Stimulated activated CD4-positive, alpha-beta T cell treated with anti-CD3 and anti-CD28 coated beads, Interleukin-4, amount 100 ng/mL, for 4 hours (primary cell): ENCODE measurements at places on chromosomes 13 and 19.

DNA sequence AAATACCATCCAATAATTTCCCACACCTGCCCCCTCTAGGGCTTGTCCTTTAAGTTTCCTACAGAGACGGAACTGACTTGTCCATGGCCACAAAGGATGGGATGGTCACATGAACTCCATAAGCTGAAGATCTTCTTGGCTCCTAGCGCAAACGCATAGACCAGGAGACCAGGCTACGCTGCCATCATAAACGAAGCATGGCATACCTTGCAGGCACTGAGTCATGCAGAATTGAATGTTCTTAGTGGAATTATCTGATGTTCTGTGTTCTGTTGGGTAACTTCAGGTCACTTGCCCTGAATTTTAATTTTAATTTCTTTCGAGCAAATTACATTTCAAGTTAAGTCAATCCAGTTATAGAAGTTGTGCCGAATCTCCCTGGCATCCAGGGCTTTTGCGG is 96.4 kb upstream of the STARD13 start:
- DNase-seq: no peak

- DNase-seq: no peak
Observed at GRCh38 chr19:39128516-39129079, 3.0 kb downstream of the PAK4 start.

- no peak for DNase-seq
Observed at GRCh38 chr13:101941095-101941783, 460.6 kb downstream of the FGF14 start.

DNA sequence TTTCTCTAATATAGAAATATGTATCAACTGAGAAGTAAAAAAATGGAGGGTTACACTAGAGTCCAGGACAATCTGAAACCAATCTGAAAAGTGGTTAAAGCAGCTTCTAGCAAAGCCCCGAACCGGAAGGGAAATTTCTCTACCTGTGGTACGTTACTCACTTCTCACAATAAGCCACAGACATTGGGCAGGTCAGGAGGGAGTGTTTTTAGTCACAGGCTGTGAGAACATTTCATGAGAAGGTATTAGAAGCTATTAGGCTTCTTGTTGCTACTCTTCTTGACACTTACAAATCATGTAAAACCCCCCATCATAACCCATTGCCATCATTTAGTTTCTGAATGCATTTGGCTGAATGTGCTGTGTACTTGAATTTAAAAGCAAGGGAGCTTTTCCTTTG is 120.9 kb downstream of the NUFIP1 start:
- DNase-seq: no peak

- DNase-seq: no peak
Observed at GRCh38 chr13:41344358-41344757, 33.3 kb downstream of the NAA16 start.

GRCh38 chr13:43441899-43442499 is 344.8 kb downstream of the ENOX1 start:
- no peak for DNase-seq

DNA sequence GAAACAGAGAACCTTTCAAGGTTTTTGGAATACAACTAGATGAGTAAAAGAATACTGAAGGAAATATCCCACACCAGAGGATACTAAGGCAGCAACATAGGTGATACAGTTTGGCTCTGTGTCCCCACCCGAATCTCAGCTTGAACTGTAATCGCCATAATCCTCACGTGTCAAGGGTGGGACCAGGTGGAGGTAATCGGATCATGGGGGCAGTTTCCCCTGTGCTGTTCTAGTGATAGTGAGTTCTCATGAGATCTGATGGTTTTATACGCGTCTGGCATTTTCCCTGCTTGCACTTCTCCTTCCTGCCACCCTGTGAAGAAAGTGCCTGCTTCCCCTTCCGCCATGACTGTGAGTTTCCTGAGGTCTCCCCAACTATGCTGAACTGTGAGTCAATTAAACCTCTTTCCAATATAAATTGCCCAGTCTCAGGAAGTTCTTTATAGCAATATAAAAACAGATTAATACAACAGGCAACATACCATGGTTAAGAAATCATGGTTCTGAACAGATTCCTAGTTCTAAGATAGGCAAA is 97.0 kb downstream of the ABCC4 start:
- no peak for DNase-seq

DNA sequence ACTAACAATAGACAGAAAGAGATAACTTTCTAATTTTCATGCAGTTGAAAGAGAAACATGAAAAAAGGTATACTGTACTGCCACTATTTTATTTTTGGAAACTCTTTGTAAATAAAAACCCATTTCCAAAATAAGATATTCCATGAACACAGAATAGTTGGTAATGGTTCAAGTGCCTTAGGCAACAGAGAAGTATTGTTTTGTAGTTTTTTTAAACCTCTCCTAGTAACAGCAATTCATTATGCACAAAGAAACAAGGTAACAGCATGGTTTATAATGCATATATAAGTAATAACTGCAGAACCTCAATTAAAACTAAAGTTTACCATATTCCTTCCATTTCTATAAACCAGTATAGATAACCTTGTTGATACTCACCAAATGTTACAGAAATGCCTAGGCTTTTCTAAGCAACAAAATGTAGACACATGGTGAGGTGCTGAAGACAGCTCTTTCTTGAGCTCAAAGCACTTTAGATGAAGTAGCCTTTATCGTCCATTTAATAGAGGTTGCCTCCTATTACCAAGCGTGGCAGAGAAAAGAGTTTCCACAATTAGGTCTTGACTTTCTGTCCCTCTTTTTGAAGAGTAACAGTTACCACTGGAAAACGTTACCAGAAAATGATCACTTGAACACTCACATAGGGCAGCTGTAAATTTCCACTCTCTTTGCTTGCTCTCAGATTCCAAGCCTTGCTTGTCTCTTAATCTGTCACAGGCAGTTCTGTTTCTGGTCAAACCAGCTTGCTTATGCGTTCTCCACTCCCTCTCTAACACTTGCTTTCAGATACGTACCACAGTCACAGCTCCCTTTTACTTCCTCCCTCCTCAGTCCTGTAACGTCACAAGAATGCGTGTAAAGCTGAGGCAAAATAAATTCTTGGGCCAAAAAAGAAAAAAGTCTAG is 42.9 kb downstream of the CAB39L start:
- no peak for DNase-seq

- DNase-seq: no peak
Observed at GRCh38 chr13:54852831-54853230, 1824.2 kb downstream of the OLFM4 start.

DNA sequence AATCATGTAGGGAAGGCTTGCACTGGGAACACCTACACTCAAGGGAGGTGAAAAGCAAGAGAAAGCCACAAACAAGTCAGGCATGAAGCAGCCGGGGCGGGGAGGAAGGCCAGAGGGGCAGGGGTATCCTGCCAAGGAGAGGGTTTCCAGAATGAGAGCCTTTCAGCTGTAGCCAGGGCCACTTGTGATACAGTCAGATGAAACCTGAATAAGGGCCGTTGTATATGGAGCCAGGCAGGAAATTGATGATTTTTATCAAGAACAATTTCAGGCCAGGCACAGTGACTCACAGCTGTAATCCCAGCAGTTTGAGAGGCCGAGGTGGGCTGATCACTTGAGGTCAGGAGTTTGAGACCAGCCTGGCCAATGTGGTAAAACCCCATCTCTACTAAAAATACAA is 4.4 kb downstream of the TRPM4 start:
- no peak for DNase-seq

- DNase-seq: no peak
Observed at GRCh38 chr13:111211789-111212516, 96.8 kb downstream of the ARHGEF7 start.

DNA sequence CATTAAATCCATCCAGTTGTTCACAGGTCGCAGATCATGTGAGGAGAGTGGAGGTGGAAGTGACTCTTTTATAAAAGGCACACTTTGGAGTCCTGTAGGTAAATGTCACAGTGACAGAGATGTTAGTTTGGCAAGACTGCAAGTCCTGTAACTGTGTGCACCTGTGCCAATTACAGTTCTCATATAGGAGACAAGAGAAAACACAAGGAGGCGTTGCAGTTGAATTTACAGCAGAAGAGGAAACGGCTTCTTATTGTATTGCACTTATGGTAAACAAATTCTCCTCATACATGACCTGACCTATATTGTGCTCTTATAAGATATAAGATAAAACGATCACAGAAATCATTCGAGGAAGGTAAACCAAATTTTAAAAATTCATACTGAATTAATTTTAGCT is 732.8 kb upstream of the SLC10A2 start:
- DNase-seq: no peak

- DNase-seq: no peak
Observed at GRCh38 chr13:98144801-98145350, 2.0 kb downstream of the FARP1 start.

DNA sequence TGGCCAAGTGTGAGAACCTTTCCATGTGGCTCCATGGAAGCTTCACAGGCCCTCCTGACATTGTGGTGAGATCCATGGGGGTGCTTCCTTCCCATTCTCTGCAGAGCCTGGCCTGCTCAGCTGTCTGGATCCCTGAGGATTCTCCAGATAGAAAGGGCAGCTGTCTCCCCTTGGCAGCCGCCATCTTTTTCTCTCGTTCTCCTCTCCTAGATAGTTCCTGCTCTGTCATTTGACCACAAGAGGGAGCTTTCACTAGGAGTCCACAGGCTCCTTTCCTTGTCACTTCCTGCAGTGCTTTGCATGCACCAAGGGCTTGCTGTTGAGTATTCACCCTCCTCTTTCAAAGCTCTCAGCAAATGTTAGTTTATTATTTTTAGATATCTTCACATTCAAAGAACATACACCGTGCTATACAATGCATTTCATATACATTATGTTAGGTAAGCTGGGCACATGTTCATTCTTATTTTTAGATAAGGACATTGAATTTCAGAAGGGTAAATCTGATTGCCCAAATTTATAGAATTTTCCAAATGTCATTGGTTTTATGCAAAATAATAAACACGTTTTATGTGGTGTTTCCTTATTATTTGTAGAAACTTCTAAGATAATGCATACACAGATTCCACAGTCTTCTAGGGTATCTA is 133.2 kb downstream of the FRY start:
- DNase-seq: no peak
